ENCODE measurements at places on chromosomes 1 and 21. TPM values are rescaled to one million over a fixed set of nuclear protein-coding genes. Genes with fewer than 3 reads are reported as not detected.

DNA sequence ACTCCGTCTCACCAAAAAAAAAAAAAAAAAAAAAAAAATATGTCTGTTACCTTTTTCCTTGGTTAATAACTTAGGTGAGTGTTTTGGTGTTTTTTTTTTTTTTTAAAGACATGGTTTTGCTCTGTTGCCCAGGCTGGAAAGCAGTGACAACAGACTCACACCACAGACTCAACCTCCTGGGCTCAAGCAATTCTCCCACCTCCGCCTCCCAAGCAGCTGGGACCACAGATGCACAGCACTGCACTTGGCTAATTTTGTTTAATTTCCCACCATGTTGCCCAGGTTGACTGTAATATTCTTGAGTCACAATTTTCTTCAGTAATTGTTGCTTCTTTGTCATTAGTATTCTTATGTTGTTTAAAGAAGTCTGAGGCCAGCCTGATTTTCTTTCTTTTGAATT, 149.2 kb upstream of the SYT6 start:
- H3K4me3 ChIP-seq: no peak overlapping the region
- no peaks in the 10 kb centered on the region for H3K36me3 ChIP-seq
- no peak overlapping the region for H3K27ac ChIP-seq
- no peaks in the 10 kb centered on the region for H3K4me1 ChIP-seq
- DNase-seq: no peak
- H3K27me3 ChIP-seq: no peaks in the 10 kb centered on the region

- no peak overlapping the region for H3K27ac ChIP-seq
- no peaks in the 10 kb centered on the region for H3K36me3 ChIP-seq
- no peaks in the 10 kb centered on the region for H3K27me3 ChIP-seq
- H3K4me1 ChIP-seq: no peaks in the 10 kb centered on the region
- no peak overlapping the region for H3K4me3 ChIP-seq
Measured at GRCh38 chr1:54973205-54973921, 7.1 kb upstream of the TMEM61 start.

GRCh38 chr21:46374761-46375389, 50.9 kb downstream of the PCNT start:
- DNase-seq: no peak
- no peaks in the 10 kb centered on the region for H3K36me3 ChIP-seq
- no peak overlapping the region for H3K27ac ChIP-seq
- H3K4me3 ChIP-seq: no peak overlapping the region
- H3K27me3 ChIP-seq: no peaks in the 10 kb centered on the region

Gene ZNF593OS
- total RNA-seq: not detected

Gene MYBPHL
- total RNA-seq: not detected

Gene GUCA2B
- not detected for total RNA-seq

Data from body of pancreas (tissue), 4 donors.